ENCODE measurements at places on chromosomes 12 and 14.

DNA sequence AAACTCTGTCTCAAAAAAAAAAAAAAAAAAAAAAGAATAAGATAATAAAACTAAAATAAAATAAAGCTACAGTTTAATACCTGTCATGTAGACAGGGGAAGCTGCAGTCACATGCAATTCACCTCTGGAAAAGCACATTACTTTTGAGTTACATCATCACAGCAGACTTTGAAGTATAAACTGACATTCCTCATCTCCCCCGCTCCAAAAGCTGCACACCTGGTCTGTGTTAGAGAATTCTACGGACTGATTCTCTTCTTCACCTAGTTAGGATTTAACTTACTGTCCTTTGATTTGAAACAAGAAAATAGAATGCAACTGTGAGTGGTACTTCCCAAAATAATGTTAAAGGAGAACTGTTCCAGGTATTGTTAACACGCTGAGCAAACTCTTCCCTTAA is 25.1 kb downstream of the SPPL3 start:
- no peak for DNase-seq

GRCh38 chr14:90815822-90816662 is at the start of gene TTC7B:
Gene TTC7B (minus strand): TSS chr14:90816430. CDS start chr14:90816295, 135 bp downstream.
- no peak for DNase-seq

DNA sequence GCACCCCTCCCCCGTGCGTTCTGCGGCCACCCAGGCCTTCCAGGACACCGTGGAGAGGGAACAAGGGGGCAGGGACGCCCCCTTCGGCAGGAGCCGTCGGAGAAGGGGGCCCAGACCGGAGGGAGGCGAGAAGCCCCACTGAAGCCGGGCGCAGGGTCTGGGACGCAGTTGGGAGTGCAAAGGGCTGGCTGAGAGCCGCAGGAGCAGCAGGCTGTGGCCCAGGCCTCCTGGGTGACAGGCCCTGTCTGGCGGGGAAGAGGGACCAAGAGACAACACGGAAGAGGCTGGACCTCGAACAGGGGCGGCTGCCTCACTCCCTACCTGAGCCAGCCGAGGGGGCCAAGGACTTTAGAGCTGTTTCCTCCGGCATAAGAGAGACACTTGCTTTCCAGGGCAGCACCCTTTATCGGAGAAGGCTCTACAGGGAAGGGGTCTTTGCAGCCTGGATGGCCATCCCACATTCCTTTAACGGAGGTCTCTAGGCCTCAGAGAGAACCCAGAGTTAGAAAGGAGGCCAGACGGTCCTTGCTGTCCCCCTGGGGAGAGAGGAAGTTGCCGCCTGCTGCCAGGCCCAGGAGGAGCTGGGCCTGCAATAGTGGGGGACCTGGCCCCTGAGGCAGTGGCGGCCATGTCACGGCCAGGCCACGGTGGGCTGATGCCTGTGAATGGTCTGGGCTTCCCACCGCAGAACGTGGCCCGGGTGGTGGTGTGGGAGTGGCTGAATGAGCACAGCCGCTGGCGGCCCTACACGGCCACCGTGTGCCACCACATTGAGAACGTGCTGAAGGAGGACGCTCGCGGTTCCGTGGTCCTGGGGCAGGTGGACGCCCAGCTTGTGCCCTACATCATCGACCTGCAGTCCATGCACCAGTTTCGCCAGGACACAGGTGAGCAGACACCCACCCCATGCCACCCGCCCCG is 1.3 kb downstream of the DTX1 start:
- no peak for DNase-seq

DNA sequence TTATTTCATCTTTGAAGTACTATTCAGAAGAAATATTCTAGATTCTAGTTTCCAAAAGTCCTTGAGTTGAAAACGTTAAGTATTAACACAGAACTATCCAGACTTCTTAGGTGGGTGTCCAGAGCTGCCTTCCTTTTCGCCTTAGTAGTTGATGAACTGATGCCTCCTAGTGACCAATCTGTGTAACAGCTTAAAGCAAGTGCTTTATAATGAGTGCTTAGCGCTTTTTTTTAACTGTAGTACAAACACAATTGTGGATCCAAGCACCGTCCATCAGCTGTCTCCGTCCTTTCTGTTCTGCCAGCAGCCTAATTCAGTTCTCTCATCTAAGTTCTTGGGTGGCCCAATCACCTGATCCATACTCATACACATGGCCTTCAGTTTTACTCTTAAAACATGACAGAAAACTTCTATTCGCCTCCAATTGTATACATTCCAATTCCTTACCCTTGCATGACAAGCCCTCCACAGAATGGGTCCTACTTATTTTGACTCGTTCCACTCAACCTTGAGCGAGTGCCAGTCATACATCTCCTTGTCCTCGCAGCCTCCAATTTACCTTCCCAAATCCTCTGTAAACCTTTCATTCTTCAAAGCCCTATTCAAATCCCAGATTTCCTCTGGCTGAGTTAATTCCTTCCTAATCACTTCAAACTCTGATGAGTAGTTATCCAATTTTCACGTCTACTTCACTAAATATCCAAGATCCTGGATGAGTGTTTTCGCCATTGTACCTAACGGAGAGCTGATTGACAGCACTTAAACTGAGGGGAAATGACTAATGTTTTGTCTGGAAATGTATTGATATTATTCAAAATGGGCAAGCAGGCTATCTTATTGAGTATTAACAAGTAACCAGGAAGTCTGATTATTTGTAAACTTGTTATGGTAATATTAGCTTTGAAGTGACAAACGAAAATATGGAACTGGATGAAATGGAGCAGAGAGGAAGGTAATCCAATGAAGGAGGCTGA is 5.8 kb upstream of the PHLDA1 start:
- DNase-seq, result no peak

DNA sequence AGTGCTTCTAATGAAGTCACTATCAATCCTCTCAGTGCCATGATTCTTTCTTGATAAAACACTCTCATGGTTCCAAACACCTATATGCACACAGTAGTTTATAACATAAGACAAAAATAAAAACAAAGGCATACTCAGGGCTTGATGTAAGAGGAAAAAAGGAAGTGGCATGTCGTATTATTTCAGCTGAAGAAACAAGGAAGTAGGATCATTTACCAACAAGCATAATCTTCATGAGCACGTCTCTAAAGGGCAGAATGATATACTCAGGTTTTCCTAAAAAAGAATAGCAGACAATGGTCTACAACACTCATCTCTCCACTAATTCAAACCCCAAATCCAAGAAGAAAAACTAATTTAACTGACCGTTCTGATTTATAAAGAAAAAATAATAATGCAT is 33.9 kb downstream of the NUMB start:
- no peak for DNase-seq

- DNase-seq, result no peak
Observed at GRCh38 chr12:62914443-62915203, 20.3 kb downstream of the PPM1H start.

DNA sequence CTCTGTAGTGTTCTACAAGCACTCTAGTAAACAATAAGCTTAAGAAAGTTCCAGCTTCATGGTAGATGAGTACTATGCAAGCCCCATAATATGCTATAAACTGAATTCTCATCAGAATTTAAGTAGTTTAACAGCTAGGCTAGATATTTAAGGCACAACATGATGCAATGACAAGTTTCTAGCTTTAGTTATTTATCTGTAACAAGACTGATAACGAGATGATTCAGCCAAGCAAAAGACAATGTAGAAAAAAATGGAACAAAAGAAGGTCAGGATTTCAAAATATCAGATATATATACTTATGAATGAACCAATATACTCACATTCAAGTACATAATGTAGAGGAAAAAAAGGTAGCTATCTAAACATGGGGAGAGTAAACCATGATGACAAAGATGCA is 61.0 kb upstream of the RERGL start:
- DNase-seq, result no peak

DNA sequence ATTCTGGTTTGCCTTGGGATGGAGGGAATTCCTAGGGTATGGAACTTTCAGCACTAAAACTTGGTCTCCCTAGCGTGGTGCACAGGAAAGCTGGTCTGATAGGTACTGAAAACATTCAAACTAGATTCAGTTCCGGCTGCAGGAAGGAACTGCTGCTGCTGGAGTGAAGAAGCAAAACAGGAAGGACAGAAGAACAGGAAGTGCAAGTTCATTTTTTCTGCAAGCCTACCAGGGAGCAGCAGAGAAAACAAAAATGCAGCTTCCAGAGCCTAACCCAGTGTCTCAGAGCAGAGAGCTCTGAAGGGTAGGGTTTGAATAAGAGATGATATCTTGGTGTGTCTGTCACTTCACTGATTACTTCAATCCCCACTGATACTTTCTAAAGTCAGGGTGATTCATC is 165.2 kb downstream of the VRK1 start:
- no peak for DNase-seq

- no peak for DNase-seq
Observed at GRCh38 chr14:22471545-22472121, 117.4 kb downstream of the DAD1 start.

DNA sequence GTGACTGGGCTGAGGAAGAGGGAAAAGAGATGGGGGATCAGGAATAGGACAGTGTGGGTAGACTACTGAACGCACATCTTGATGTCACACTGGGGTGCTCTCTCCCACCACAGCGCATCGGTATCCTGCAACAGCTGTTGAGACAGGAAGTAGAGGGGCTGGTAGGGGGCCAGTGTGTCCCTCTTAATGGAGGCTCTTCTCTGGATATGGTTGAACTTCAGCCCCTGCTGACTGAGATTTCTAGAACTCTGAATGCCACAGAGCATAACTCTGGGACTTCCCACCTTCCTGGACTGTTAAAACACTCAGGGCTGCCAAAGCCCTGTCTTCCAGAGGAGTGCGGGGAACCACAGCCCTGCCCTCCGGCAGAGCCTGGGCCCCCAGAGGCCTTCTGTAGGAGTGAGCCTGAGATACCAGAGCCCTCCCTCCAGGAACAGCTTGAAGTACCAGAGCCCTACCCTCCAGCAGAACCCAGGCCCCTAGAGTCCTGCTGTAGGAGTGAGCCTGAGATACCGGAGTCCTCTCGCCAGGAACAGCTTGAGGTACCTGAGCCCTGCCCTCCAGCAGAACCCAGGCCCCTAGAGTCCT is 6.9 kb downstream of the C1QL4 start:
- DNase-seq, result no peak

- DNase-seq, result no peak
Observed at GRCh38 chr12:3233797-3234196, 156.6 kb downstream of the TSPAN9 start.

DNA sequence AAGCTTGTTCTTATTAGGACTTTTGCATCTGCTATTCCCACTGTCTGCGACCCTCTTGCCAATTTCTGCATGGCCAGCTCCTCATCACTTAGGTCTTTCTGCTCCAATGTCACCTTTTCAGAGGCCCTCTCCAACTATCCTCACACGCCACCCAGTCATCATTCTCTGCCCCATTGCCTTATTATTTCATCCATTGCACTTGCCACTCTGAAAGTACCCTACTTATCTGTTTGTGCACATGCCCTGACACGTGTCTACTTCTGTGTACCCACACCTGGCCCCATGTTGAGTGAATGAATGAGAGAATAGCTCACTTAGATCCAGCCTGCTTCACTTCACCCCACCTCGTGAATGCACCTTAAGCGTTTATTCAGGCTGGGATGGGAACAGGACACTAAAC is 218.7 kb upstream of the TBX3 start:
- no peak for DNase-seq

- no peak for DNase-seq
Observed at GRCh38 chr12:45974171-45974719, 16.1 kb downstream of the SCAF11 start.

DNA sequence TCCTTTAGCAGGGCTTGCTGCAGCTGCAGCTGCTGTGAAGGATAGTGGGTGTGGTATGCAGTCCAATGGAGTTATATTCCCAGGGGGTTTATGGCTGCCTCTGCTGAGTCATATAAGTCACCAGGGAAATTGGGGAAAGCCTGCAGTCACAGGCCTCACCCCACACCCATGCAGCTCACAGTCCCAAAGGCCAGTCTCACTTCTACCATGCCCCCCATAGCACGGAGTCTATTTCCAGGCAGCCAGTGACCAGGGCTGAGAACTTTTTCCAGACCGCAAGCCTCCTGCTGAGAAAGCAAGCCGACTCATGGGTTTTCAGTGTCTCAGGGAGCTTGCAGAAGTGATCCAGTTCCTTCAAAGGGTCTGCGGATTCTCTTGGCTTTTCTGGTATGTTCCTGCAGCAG is 322.4 kb upstream of the CLEC14A start:
- DNase-seq, result no peak

DNA sequence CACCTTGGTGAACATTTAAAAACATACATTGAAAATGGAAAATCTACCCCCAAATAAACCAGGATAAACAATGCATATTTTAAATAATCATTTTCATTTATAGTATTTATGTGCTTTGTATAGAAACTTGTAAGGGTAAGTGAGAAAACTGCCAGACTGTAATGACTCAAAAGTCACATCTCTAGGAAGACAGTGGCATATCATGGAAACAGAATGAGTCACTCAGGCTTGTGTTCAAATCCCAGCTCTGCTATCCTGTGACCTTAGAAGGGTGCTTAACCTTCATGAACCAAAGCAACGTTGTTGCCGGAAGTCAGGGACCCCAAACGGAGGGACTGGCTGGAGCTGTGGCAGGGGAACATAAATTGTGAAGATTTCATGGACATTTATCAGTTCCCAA is 142.7 kb downstream of the CEP128 start:
- DNase-seq, result no peak

DNA sequence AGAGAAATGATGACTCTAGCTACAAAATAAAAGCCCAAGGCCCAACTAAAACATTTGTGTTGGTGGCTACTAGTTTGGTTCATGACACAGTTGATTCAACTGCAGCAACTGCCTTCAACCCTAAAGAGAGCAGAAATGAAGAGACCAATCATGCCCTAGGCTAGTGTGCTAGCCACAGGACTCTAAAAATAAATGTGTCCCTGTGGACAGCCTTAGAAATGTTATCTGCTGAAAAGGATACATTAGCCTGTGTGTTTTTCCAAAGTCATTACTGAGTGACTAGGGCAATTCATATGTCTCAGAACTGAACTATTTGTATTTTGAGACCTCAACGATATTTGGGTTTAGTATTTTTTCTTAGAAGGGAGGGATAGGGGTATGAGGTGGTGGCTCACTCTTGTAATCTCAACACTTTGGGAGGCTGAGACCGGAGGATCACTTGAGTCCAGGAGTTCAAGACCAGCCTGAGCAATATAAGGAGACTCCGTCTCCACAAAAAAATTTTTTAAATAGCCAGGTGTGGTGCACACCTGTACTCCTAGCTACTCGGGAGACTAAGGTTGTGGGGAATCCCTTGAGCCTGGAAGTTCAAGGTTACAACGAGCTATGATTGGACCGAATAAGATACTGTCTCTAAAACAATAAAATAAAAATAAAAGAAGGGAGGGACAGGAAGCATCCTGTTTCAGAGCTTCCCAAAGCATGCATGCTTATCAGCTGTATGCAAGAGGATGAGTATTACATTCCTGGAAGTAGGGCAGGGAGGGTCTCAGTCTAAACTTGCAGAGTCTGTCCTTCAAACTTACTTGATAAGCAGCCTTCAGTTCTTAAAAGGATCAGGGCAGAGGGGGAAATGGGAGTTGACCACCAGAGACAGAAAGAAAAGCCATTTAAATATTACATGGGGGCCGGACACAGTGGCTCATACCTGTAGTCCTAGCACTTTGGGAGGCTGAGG is 29.6 kb upstream of the NAP1L1 start:
- no peak for DNase-seq

Measured in GOT3 (cell line).